ENCODE measurements at places on chromosomes 6 and 20.

DNA sequence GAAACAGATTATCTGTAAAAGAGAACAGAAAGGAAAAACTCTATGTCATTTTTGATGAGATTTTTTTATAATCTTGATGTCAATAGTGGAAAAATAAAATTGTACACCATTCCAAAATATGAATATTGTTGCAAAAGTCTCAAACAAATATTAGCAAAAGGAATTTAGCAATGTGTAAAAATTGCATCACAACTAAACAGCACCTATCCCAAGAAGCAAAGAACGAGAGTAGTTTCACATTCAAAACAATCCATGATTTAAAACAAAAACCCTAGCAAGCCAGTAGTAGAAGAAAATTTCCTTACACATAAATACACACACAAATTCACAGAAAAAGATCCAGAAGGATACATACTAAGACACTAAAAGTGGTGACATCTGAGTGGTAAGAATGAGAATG lies 38.4 kb downstream of the LCA5 start:
- DNase-seq, result no peak

GRCh38 chr20:49345524-49345923 lies 67.7 kb upstream of the ZNFX1 start:
- DNase-seq, result no peak

DNA sequence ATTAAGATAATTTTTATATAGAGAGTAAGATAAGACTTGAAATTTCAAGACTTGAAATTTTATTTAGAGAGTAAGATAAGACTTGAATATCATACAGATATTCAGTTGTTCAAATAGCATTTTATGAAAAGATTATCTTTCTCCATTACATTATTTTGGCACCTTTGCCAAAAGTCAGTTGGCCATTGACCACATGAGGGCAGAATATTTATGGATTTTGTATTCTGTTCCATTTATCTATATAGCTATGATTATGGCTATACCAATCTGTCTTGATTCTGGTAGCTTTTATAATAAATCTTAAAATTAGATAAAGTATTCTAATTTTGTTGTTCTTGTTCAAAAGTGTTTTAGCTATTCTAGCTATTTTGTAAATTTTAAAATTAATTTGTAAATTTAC lies 537.9 kb upstream of the GJE1 start:
- no peak for DNase-seq

DNA sequence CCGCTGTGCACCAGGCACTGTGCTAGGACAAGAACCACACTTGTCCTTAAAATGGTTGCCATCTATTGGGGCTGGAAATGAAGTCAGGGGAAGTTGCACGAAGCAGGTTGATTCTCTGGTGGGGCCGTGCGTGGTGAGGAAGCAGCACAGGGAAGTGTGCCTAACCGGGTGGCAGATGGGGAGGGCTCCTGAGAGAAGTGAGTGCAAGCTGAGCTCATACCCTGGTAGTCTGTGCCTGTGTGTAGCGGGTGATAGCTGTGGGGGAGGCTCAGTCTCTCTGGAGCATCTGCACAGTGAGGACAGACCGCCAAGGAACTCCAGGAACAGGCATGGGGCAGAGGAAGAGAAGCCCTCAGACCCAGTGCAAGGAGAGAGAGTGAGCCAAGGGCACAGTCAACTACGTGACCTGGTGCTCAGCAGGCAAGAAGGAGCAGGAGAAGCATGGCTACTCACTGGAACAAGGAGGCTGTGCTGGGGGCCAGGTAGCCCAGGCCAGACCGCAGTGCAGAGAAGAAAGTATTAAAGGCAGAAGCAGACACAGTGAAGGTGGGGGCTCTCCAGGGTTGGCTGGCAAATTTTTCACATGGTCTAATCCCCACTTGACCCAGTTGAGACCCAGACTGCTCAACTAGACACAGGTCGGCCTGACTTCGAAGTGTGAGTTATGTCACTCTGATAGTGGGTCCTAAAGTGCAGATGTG lies 155.0 kb downstream of the CDH26 start:
- no peak for DNase-seq

DNA sequence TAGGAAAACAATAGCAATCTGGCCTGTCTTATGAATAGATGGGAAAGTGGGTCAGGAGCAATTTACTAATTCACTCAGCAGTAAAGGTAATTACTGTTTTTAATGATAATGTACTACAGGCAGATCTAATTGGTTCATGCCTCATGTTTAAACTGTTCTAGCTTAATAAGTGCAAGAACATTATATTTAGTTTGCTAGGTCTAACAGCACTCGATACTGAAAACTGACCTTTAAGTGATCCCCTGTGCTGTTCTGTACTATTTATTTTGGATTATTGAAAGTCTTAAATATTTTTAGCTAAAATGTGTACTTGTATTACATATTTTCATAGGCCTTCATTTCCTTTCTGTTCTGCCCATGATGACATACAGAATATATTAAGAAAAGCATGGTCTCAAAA lies 998.0 kb upstream of the GJE1 start:
- DNase-seq, result no peak

DNA sequence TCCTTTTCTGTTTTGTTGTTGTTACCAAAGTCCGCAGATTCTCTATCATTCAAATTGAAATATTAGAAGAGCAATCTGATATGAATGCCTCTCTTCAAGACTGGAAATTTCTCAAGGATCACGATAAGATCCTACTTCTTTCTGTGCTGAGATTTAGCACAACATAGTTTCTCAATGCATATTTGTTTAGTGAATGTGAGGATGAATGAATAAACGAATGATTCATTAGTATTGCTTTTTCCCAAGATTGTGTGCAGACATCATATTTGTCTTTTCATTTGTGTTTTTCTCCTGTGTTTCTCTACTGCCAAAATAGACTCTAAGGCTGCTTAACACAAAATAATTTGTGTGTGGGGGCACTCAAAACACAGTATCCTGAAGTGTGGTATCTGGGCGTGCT lies 862.7 kb upstream of the MAP3K7 start:
- DNase-seq, result no peak

DNA sequence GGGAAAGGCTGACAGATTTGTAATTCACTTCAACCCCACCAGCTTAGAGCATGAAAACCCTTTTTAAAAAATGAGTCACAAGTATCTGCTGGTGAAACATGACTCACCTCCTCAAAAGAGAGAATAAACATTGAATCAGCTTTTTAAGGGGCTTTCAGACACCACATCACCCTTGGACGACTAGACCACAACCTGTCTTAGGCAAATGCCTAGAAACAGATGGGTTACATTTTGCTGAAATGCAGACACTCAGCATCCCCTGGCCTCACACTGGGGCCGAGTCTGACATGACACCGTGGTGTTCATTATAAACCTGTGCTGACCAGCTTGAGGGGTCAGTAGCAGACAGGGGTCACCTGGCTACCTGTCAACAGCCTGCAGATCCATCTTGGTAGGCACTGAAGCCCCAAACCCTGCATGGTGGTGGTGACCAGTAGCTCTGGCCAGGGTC lies 175.3 kb upstream of the CST7 start:
- DNase-seq, result no peak

- no peak for DNase-seq
Measured at GRCh38 chr6:112466373-112467151, 119.4 kb downstream of the RFPL4B start.

All from activated T-helper 9 cell treated with anti-CD3 and anti-CD28 coated beads, Interleukin-2, amount 50 U/mL, for 16 hours (primary cell).